NT2/D1 (cell line): ENCODE measurements at places on chromosomes 1 and 21.

GRCh38 chr1:29162025-29162424 is 19.7 kb downstream of the SRSF4 start:
- no peak for DNase-seq

DNA sequence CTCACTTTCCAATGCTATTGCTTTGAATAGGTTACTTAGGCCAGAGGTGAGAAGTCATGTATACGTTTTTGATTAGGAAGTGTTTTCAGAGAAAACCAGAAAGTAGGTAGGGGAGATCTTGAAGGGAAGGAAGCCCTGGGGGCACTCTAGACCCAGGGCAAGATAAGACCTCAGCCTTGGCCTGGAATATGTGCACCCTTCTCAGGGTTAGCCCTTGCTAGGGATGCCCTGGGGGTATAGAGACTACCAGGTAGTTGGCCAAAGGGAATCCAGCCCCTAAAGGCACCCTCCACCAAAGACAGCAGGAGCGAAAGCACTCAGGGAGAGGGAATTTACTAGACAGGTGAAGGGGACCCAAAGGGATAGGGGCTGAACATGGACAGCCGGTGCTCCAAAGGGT is 7.0 kb downstream of the TIAM1 start:
- DNase-seq: no peak

- DNase-seq: peak; percentile 57
Observed at GRCh38 chr1:28915031-28915895, 894 bp downstream of the EPB41 start.

DNA sequence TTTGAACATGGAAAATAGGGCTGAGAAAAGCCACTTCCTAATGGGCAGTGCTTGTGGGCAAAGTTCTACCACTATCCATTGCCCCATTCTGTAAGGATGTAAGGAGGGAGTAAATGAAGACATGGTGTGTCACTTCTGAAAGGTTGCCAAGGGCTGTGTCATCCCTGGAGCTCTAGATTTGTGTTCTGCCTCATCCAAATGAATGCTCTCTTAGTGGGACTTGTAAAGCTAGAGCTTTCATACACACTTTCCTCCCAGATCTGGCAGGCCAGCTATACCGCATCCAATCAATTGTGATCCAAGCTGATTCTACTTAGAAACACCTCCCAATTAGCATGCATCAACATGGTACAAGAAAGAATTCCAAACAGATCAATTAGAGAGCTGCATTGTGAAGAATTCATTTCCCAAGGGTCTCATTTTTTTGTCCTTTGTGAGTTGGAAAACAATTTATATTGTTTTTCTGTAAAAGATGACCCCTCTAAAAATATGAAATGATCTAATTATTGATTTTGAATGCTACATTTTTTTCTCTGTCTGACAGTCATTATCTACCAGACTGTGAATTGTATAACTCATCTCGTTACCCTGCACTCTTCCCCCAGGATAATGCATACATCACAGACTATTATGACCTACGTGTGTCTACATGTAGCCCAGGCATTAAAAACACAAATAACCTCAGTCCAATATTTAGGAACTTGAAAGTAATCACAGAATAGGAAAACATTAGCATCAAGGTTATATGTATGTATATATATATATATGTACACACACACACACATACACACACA is 117.1 kb upstream of the DUSP10 start:
- DNase-seq: no peak

DNA sequence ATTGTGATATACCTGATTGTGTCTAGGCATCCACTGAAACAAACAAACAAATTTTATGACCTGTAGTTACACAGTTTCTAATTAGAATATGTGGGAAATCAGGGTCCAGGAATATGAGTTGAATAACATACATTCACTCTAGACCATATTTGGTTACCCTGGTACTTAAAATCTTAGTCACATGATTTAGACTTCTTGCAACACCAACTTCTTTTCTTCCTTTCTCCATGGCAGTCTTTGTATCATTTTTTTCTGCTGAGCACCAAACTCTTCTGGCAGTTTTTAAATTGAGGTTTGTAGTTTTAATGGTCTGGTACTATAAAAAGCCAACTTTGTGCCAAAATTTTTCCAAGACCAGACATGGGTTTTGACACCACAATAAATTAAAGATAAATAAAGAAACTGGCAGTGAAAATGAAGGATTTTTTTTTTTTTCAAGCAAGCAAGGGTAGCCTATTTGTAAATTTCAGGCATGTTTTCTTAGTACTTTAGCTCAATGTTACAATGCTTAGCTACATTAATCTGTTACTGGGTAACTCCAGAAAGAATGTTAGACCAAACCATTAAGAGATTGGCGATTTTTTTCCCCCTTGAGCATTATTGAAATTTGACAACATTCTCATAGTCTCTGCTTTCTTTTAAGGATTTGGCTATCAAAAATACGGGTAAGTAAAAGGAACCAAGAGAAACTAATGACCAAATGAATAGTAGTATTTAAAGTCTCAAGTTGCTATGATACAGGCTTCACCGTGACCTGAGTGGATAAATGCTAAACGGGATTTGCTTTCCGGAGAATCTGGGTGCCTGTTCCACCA is 108.5 kb downstream of the NFIA start:
- no peak for DNase-seq

GRCh38 chr1:20141001-20141400 is 1.9 kb downstream of the PLA2G2F start:
- DNase-seq: no peak

GRCh38 chr1:160032165-160032820 is 503 bp upstream of the PIGM start:
- no peak for DNase-seq

DNA sequence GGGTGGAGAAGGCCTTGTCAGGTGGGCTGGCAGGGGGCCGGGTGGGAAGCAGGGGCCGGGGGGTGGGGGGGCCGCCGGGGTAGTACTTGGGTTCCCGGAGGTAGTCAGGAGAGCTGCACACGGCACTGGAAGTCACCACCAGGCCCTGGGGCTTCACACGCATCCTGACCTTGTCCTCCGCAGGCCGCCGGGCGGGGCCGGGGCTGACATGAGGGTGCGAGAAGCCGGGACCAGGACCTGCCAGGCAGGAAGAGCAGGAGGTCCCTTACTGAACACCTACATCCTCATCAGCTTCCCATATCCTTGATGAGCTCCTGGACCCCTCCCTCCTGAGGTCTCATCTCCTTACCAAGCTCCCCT is 52.0 kb downstream of the AHDC1 start:
- DNase-seq: no peak

- DNase-seq: no peak
Observed at GRCh38 chr1:195195423-195196057, 1412.7 kb downstream of the KCNT2 start.

- DNase-seq: no peak
Observed at GRCh38 chr1:156748670-156749418, 2.6 kb downstream of the HDGF start.

- DNase-seq: peak; percentile 47
Observed at GRCh38 chr1:175824079-175824478, 80.7 kb upstream of the TNR start.

GRCh38 chr1:171566467-171566866 is 55.6 kb upstream of the MYOCOS start:
- no peak for DNase-seq

DNA sequence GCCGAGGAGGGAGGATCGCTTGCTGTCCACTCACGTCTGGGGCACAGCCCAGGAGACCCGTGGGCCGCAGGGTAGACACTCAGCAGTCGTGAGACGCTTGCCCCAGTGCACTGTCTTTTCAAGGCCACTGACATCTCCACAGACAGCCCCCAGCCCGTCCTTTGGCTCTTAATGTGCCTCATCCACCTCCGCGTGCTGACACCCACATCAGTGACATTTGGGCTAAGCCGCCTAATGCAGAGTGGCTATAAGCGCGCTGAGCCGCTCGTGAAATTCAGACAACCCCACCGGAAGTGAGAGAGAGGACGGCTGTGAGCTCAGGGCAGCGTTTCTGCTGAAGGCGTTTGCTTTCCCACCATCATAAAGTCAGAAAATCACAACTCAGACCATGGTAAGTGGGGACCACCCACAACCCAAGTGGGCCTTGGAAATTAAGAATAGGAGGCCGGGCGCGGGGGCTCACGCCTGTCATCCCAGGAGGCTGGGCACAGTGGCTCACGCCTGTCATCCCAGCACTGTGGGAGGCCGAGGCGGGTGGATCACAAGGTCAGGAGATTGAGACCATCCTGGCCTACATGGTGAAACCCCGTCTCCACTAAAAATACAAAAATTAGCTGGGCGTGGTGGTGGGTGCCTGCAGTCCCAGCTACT is 8.4 kb downstream of the SLC35E2B start:
- DNase-seq: no peak

DNA sequence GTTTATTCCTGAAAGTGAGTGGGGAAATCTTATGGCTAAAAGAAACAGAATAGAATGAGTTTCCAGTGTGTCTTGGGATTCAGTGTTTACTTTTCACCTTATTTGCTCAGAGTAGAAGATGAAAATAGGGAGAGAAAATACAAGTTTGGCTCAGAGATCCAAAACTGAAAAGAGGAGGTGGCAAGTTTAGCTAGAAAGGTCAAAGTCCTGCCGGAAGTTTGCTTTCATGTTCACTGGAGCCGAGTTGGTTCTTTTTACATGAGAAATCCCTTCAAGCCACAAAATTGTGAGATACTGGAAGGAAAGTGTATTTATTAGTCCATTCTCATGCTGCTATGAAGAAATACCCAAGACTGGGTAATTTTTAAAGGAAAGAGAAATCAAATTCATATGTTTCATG is 604.6 kb downstream of the MRPL39 start:
- DNase-seq: no peak

GRCh38 chr1:154798645-154799044 is 71.4 kb downstream of the KCNN3 start:
- DNase-seq: no peak

- no peak for DNase-seq
Observed at GRCh38 chr1:89822109-89822962, 1.5 kb downstream of the LRRC8D start.

DNA sequence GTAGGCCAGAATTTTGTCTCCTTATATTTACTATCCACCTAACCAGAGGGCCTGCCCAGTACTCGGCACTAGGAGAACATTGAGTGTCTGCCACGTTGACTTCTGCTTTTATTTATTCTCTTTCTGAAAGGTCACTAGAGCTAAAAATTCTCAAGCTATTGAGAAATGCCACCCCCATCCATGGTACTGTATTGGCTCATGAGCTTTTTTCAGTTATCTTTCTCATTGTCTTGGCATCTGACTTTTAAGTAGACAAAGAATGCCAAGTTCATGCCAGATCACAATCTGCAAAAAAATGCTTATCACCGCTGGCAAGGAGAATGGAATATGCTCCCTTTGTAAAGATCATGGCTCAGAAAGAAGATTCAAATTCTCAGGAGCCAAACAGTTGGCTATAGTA is 49.8 kb upstream of the MROH9 start:
- DNase-seq: no peak

DNA sequence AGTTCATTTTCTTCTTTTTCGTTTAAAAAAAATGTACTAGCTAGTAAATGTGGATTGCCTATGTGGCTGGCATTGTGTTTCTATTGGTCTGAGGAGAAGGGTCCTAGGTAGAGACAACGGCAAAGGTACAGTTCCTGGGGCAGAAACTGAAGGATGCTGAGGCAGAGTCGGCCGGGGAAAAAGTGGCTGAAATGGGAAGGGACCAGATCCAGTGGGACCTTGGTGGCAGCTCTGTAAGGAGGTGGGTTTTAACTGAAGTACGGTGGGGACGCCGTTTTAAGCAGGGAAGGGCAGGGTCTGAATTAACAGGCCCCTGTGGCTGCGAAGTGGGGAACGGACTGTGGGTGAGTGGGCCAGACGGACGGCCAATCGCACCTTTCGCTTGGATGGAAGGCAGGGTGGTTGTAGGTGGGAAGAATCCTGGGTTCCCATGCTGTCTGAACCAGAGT is 420 bp upstream of the VPS13D start:
- DNase-seq: no peak

GRCh38 chr1:25526753-25527152 is 16.7 kb upstream of the LDLRAP1 start:
- no peak for DNase-seq

- DNase-seq: no peak
Observed at GRCh38 chr1:169148472-169149252, 42.2 kb downstream of the ATP1B1 start.

DNA sequence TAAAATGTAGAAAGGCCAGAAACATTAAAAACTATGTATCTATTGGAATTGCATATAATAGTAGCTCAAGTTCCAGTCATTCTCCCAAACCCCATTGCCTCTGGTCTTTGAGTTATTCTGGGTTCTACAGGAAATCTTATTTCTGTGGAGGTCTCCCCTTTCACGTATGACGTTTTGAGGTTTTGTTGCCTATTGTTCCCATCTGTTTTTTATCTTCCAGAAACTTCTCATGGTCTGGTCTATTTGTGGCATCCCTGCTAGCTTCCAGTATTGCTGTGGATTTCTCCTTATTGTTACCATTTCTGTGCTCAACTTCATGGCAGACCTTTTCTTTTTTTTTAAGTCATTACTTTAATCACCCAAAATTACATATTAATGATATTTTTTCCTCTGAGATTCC is 43.3 kb downstream of the DTL start:
- DNase-seq: no peak

- no peak for DNase-seq
Observed at GRCh38 chr1:68449901-68450300, at the start of gene RPE65. TSS of gene RPE65 (minus strand) at chr1:68449954. CDS start at chr1:68449905, 49 bp downstream.

GRCh38 chr1:158121604-158122254 is 59.0 kb upstream of the CD1D start:
- DNase-seq: no peak

DNA sequence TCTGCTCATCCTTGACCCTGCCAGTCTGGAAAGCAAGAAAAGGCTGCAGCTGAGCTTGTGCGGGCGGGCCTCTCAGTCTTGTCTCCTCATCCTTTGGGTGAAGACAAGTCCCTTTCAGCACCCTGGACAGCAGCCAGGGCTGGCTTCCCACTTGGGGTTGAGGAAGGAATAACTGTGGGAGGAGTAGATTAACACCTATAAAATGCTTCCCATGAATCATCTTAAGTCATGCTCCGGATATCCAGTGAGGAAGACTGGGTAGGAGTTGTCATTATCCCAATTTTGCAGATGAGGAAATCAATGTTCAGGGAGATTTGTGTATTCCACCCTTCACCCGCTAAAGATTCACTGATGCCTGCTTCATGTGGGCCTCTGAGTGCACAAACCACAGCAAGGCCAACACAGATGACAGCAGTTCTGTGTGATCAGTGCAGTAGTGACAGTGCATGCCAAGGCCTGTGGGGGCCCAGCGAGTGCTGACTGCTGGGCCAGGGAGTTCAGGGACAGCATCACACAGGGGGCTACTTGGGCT is 20.1 kb upstream of the COL16A1 start:
- DNase-seq: peak; percentile 79

GRCh38 chr21:36890086-36890485 is 76.4 kb downstream of the HLCS start:
- no peak for DNase-seq

- DNase-seq: no peak
Observed at GRCh38 chr21:45998871-45999580, 17.5 kb downstream of the COL6A1 start.
